Astrocyte (in vitro differentiated cells and primary cell): ENCODE measurements at places on chromosomes 2 and 18.

DNA sequence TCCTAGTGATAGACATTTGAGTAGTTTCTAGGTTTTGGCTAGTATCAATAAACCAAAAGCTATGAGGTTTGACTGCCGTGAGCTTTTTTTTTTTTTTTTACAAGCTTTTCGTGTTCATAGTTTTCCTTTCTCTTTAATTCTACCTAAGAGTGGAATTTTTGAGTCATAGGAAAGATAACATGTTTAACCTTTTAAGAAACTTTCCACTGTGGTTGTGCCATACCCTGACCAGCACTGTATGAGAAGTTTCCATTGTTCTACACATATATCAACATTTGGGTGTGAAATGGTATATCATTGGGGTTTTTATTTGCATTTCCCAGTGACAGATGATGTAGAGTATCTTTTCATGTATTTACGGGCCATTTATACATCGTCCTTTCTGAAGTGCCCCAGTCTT lies 31.7 kb downstream of the UBE2F start:
- DNase-seq = peak; percentile 70

DNA sequence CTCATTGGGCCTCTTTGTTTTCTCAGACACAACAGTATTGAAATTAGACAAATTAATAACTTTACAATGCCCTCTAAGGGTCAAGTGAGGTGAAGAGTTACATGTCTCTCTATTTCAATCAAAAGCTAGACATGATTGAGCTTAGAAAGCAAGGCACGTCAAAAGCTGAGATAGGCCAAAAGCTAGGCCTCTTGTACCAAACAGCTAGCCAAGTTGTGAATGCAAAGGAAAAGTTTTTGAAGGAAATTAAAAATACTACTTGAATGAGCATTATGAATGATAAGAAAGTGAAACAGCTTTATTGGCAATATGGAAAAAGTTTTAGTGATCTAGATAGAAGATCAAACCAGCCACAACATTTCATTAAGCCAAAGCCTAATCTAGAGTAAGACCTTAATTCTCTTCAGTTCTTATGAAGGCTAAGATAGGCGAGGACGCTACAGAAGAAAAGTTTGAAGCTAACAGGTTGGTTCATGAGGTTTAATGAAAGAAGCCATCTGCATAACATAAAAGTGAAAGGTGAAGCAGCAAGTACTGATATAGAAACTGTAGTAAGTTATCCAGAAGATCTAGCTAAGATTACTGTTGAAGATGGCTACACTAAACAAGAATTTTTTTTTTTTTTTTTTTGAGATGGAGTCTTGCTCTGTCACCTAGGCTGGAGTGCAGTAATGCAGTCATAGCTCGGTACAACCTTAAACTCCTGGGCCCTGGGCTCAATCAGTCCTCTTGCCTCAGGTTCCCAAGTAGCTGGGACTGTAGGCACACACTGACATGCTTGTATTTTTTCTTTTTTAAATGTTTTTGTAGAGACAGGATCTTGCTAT lies 65.5 kb downstream of the FAM117B start:
- no peak for DNase-seq

DNA sequence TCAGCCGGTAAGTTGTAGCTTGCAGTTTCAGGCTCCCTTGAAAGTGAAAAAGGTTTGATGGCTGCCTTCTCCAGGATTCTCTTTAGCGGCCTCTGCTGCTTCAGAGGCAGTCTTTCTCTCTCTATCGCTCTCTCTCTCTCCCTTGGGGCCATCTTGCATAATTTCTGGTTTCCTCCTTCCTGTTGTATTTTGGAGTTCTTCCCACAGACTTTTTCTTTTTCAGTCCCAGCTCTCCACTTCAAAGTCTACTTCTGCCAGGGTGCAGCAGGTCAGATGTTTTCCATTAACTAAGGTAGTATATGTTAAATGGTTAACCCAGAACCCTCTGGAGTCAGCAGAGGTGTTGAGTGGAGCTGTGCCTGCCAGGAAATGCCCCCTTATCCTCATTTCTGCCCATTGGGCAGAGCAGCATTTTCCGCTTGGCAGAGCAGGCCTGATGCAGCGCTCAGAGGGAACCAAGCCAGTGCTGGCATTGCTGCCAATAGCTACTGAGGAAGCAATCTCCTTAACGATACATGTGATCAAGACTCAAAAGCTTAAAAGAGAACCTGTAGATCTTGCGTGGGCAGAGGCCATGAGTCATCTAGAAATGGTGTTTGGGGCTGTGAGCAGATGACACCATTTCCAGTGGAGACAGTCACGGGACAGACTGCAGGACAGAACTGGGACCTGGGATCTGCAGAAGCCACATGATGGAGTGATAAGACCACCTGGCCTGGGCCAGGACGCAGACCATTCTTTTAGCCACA lies 20.8 kb downstream of the DBI start:
- peak; percentile 75 for DNase-seq

DNA sequence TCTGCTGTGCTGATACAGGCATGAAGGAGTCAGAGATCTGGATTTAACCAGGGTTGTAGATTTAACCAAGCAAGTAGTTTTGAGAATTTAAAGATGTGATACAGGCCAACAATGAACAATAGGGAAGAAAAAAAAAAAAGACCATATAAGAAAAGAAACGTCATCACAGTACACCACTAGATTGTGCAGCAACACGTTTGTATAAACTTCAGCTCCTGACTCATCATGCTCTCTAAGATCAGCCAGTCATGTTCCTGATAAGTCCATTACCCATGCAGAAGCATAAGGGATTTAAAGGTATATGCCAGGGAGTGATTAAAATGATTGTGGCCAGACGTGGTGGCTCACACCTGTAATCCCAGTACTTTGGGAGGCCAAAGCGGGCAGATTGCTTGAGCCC lies 22.3 kb upstream of the ERICH2 start:
- peak; percentile 87 for DNase-seq

GRCh38 chr2:11515490-11515981 lies 18.3 kb upstream of the GREB1 start:
- DNase-seq = no peak

DNA sequence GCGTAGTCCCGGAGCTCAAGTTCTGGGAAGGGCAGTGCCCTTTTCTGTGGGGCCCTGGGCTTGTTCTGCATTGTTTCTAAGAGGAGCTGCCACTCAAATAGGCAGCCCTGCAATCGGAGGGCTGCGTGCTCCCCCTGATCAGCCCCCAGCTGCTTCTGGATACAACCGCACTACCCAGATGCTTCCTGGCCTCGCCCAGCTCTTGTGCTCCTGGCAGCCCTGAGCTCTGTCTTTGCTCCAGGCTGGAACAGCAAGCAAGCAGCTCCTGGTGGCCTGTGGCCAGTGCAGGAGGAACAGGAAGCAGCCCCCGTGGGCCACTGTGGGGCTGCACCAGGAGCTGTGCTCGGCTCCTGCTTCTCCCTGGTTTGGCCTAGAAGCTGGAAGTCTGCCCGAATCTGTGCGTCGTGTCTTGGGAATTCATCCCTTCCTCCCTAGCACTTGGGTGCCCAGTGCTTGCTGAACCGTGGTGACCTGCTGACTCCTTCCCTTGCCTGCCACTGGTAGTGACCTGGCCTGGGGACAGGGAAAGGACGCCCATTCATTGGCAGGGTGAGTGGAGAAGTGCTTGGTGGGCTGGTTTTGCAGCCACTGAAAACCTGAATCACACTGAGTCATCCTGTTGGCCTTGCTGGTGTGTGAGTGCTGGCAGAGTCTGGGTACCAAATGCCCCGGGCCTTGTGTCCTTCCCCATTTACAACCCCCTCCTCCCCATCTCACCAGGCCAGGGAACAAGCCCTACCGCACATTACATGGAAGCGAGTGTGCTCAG lies 27.3 kb upstream of the NTSR2 start:
- DNase-seq = peak; percentile 73

DNA sequence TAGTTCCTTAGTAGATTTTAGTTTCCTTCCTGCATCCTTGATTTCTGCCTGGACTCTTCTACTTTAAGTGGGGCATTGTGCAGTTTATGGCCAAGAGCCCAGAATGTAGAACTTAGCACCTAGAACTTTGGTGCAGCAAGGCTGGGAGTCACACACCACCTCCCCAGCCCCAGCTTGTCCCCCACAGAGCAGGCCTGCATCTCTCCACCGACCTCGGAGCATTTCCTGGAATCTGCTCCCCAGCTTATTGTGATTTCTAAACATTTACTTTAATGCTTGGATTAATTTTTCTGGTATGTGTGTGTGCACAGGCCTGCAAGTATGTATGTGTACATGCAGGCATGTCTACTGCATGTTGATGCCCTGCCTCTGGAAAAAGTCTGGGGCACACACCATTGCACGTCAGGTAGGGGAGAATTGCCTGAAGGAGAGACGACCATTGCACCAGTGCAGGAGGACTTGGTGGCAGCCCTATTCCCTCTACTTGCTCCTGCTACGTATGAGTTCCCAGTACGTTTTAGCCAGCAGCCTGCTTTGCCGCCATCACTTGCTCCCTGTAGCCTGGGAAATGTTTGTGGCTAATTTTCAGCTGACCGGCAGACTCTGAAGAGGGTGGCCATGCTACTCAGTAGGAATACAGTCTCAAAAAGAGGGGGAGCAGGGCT lies 419.9 kb upstream of the HS6ST1 start:
- no peak for DNase-seq

GRCh38 chr2:219058541-219059374 lies 2.0 kb downstream of the IHH start:
- DNase-seq = no peak

DNA sequence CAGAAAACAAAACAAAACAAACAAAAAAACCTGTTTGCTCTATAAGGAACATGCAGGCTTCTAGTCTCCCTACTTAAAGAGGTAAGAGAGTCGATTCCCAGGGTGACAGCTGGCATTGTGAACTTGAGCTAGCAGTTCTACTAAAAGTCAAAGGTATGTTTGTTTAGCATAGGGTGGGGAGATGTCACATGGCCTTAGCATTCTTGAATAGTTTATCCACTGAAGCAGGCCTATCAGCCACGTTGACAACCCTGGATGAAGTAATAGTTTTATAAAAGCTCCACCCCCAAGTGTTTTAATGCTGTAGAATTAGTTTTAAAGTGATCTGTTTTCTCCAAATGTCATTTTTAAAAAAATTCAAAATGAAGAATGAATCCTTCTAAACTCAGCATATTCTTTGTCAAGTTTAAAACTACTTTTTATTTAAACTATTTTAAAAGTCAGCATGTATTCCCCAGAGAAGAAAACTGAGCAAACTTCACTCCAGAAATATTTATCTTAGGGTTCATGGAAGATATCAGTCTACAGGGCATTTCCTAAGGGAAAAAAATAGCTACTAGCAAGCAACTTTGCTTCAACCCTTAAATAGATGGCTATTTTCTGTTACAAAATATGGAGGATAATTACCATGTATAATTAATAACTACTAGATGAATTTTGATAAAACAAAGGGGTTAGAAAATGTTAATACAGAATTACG lies 1.7 kb downstream of the MYOM1 start:
- DNase-seq = no peak

- peak; percentile 28 for DNase-seq
Measured at GRCh38 chr2:152284398-152284797, 50.6 kb upstream of the FMNL2 start.

DNA sequence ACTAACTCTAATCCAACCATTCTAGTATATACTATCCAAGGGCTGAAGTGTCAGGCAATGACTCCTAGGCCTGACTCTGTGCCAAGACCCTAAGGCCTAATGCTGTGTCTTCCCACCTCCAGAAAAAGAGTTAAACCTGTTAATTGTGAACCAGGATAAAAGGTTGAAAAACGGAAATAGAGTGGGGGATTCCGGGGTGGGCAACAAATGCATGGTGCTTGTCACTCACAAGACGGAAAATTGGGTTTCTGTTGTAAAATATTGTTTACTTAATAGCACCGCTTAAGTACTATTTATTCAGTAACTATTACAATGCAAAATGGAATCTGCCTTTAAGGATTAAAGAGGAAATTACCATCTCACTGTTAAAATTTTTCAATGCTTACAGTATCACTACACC lies 3.2 kb downstream of the STK17B start:
- DNase-seq = peak; percentile 49

DNA sequence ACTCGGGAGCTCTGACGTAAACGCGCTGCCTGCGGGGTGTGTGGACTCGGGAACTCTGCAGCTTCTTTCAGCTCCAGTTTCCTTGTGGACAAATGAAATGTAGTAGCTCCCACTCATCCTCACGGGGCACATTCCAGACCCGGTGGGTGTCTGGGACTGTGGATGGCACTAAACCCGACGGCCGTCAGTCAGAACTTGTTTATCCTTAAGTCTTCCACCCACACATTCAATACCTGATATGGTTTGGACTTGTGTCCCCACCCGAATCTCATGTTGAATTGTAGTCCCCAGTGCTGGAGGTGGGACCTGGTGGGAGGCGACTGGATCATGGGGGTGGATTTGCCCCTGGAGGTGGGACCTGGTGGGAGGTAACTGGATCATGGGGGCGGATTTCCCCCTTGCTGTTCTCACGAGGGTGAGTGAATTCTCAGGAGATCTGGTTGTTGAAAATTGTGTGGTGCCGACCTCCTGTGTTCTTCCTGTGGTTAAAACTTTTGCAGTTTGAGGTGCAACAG lies 81.2 kb upstream of the SNTG2 start:
- no peak for DNase-seq

GRCh38 chr2:160226367-160226766 lies 26.3 kb upstream of the ITGB6 start:
- DNase-seq = no peak

DNA sequence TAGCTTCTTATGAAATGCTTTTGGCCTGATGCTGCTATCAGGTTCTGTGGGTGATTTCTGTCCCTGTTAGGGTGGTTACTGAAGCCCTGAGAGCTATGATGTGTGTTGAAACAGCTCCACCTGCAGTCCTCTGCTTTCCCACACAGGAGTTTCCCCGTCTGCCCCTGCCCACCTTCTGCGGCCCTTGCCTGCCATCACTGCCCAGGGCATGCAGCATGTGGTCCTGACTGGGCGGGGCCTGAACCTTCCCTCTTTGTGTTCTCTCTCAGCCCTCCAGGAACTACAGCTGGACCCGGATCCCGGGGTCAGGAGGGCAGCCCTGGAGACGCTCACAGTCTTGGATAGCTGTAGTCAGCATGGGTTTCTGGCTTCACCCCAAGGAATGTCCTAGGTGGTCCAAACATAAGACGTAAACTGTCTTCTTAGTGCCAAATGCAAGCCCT lies 21.4 kb downstream of the HJURP start:
- DNase-seq = peak; percentile 59

DNA sequence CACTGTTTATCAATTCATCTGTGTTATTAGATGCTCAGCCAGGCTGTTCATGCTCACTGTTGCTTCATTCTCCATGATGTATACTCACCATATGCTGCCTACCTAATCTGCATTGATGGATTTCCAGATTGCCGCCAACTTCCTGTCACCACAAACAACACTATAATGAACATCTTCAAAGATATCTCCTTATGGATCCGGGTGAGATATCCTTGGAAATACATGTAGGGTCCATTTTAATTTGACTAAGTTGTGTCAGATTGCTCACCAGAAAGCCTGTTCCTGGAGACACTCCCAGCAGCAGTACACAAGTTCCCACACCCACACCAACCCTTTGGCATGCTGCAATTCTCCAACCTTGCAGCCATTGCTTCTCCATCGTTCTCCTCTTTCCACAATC lies 547.5 kb upstream of the TNP1 start:
- DNase-seq = no peak

DNA sequence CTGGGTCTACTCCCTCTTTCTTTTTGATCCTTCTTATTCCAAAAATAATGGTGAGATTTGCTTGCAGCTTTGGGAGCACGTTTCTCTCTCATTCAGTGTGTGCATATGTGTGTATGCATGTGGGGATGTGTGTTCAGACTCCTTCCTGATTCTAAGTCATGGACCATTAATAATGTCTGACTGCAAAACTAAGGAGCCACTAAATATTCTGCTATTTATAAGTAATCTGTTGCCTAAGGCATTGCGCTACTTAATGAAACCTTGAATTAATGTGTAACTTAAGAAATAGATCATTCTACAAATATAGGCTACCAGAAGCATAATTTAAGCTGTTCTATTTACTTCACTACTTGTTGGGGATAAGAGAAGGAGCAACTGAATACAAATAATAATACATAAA lies 182.1 kb downstream of the TFCP2L1 start:
- DNase-seq = no peak

GRCh38 chr2:215324811-215325210 lies 13.0 kb downstream of the ATIC start:
- DNase-seq = no peak
